ENCODE measurements at places on chromosomes 4 and X.

- DNase-seq, result no peak
Measured at GRCh38 chrX:140933874-140934655, 68.3 kb upstream of the SPANXB1 start.

DNA sequence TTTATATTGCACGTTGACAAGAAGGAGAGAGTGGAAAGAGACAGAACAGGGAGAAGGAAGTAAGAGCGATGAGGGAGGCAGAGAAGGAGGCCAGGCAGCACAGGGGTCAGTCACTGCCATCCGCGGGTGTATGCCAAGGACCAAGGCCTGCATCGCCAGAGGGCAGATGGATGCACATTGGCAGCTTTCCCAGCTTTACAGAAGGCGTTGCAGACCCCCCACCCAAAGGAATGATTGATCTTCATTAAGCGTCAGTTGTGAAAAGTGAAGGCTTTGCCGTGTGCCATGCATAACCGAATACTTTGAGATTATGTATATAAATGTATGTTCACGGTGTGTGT, 21.6 kb downstream of the PIGG start:
- DNase-seq, result no peak

DNA sequence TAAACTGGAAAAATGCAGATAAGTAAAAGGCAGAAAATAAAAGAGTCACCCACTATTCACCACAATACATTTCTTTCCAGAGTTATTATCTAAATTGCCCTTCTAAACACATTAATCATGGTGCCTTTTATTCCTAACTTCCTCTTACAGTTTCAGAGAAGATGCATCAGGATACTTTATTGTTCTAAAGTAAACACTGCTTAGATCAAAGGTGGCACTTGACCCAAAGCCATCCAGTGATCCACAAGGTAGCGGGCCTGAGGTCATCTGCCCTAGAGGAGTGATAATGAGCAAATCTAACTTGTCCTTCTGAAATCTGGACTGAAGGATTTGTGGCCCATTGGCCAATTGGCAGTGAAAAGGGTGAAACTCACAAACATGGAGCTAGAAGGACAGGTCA, 12.0 kb upstream of the TMEM154 start:
- no peak for DNase-seq

DNA sequence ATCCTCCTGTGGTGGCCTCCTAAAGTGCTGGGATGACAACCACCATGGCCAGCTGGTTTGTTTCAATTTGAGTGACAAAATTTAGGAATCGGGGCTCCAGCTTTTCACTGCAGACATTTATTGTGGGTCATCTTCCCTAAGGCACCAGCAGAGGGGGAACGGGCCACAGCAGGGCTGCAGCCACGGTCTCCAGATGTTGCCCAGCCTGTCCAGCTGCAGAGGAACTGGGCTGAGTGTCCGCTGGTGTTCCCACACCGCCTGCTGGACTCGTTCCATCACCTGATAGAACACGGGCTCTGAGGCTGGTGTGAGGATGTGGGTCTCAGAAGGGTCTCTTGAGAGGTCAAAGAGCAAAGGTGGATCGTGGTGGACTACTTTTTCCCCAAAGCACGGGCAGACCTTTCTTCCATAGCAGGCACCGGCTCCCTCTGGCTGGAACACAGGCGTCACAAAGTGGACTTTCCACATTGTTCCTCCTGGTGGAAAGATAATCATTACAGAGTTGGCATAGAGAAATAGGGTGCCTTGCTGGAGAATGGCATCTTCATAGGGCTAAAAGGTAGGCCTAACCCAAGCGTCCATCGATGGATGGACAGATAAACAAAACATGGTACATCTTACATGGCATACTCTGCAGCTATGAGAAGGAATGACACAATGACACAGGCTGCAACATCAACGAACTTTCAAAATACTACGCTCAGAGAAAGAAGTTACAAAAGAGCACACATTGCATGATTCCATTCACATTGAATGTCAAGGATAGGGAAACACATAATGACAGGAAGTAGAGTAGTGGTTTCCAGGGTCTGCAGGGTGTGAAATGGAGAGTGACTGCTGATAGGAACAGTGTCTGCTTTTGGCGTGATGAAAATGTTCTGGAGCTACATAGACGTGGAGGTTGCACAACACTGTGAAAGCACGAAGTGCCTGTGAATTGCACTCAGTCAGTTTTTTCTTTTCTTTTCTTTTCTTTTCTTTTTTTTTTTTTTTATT, 5.9 kb upstream of the ARSD start:
- no peak for DNase-seq

GRCh38 chr4:10160281-10160856, 43.8 kb upstream of the WDR1 start:
- DNase-seq, result no peak

GRCh38 chr4:68062501-68062900, 67.2 kb downstream of the TMPRSS11F start:
- no peak for DNase-seq

DNA sequence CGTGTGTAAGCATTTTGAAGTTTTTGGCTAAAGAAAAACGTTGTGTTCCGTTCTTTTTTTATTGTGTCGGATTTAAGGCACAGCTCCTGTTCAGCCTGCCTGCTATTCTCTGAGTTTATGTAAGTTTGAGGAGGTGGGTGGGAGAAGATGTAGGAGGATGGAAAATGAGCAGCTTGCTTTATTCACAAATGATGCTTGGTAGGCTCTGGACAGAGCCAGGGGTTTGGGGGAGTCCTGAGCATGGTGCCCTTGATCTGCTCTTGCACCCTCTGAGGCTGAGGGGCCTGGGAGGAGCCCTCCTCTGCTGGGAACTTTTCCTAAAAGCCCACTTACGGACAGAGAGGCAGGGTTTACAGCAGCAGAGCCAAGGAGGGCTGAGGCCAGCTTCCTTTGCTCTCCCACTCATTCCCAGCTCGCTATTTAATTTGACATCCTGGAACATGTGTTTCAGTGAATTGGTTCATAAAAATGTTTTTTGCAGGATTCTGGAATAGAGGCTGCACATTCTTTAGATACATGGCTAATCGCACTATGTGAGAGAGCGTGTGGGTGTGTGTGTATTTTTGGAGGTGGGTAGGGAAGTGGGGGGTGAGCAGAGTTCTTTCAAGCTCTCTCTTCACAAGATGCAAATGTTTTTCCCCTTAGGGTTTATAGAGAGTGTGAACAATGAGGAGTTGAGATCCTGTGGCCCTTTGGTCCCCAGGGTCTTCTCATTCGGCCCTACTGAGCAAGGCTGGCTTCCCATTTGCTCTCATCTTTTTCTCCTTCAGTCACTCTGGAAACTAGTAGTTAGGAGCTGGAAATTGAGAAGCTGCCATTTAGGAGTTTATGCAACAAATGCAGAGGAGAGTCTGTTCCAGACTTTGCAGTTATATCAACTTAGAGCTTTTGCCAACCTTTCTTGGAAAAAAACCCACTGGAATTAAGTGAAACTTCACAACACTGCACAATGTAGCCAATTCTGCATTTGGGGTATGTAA, 32.1 kb downstream of the TMEM131L start:
- DNase-seq, result no peak

Data from NCI-H1436 (cell line).